ENCODE measurements at places on chromosomes 5 and 9.

DNA sequence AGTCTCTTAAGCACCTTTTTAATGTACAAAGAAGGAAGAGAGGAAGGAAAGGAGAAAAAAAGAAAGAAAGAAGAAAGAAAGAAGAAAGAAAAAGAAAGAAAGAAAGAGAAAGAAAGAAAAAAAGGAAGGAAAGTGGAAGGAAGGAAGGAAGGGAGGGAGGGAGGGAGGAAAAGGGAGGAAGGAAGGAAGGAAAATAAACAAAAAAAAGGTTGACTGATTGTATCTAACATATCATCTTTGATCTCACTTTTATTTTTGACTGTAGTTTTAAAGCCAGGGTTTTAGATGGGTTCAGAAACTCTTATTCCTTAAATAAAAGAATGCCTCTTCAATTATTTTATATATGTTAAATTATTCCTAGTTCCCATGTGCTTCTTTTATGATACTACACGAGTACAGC, 794.5 kb downstream of the CDH12 start:
- DNase-seq: no peak

- DNase-seq: no peak
Measured at GRCh38 chr9:135340143-135340655, 139.4 kb upstream of the PPP1R26 start.

DNA sequence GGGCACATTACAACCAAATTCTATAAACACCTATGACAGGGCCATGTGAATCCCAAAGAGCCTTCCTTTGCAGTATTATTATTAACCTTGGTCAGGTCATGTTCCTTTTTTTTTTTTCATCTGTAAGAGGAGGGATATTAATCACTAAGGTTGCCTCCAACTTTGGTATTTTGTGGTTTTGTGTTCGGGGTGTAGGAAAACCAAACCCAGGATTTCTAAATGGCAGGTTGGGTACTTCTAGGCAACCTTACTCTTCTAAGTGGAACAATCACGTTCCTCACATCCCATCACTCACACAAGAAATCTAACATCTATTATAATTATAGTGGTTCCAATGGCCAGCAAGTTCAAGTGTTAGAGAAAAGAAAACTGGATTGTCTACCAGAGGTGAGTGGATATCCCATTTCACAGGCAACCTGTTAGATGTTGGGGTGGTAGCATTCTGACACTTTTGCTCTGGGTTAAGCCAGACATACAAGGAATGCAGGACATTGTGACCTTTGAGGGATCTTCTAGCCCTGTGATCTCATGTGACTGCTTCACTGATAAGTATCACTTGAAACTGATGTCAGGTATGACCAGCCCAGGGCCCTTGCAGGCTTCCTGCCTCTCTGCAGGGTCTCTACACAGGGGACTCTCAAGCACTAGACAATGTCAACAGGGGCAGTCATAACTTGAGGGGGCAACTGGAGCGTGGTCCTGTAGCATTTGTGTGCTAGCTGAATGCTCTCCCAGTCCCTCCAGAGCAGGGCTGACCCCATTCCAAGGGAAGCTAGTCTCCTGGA, 126.2 kb upstream of the VLDLR start:
- DNase-seq: no peak

- no peak for DNase-seq
Measured at GRCh38 chr5:159133041-159133741, 33.5 kb upstream of the EBF1 start.

GRCh38 chr9:96574931-96575351, 44.7 kb downstream of the CDC14B start:
- no peak for DNase-seq

DNA sequence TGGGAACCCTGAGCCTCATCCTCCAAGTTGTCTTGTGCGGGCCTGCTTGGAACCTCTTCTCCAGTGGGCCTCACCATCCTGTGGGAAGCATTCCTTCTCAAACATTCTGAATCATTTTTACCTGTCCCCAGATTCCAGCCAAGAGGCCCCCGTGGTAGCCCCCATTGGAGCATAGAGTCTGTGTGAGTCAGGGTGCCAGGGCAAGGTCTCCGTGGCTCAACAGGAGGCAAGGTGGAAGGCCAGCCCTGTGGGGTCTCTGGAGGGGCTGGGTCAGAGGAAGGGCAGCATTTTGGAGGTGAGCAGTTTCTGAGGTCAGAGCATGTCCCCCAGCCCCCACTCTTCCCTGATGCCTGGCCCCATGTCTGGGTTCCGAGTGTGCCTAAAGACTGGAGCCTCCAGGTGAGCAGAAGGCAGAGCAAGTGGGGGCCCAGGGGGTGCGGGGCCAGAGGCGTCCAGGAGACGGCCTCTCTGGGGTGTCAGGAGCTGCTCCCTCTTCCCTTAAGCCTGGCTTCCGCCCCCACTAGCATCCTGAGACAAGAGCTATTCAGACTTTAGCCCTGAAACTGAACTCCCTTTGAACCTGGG, 2.1 kb downstream of the CACNA1B start:
- DNase-seq: no peak

- no peak for DNase-seq
Measured at GRCh38 chr5:167765352-167765751, 526.1 kb upstream of the WWC1 start.
